ENCODE measurements at places on chromosomes 7 and 10.

- no peak for DNase-seq
These were observed 726 bp upstream of the HOXA9 start for GRCh38 chr7:27165996-27166530.

DNA sequence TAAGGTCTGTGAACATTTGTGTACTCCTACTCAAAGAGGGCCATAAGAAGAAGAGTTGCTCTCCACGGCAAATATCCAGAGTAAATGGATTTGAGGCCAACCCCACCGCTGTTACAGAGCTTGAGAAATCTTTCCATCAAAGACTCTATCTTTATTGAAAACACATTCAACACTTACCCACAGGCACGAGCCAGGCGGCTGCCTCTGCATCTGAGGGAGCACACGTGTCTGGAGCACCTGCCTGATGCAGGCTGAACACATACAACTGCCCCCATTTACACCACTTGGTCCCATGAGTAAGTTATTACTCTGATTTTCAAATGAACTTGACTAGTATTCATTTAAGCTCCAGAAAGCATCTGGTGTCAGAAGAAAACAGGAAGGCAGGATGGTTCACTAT lies 38.7 kb downstream of the HBP1 start:
- DNase-seq, result no peak

GRCh38 chr7:29956487-29956836 lies 33.1 kb downstream of the SCRN1 start:
- DNase-seq, result no peak

DNA sequence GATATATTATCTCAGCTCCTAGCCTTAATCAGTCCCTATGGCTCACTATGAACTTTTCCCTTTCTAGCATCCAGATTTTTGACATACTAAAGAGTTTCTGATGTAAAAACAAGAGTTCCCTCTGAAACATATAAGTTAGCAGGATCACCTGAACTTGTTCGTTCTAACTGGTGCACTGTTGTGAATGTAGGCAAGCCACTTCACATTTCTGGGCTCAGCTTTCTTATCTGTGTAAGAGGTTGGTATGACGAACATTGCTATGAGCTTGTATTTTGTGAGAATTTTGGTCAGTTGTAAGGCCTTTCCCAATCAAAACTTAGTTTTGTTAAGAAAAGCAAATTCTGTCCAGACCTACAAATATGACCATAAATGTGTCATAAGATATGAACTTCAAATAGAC lies 46.1 kb downstream of the MAGI2 start:
- DNase-seq, result no peak

DNA sequence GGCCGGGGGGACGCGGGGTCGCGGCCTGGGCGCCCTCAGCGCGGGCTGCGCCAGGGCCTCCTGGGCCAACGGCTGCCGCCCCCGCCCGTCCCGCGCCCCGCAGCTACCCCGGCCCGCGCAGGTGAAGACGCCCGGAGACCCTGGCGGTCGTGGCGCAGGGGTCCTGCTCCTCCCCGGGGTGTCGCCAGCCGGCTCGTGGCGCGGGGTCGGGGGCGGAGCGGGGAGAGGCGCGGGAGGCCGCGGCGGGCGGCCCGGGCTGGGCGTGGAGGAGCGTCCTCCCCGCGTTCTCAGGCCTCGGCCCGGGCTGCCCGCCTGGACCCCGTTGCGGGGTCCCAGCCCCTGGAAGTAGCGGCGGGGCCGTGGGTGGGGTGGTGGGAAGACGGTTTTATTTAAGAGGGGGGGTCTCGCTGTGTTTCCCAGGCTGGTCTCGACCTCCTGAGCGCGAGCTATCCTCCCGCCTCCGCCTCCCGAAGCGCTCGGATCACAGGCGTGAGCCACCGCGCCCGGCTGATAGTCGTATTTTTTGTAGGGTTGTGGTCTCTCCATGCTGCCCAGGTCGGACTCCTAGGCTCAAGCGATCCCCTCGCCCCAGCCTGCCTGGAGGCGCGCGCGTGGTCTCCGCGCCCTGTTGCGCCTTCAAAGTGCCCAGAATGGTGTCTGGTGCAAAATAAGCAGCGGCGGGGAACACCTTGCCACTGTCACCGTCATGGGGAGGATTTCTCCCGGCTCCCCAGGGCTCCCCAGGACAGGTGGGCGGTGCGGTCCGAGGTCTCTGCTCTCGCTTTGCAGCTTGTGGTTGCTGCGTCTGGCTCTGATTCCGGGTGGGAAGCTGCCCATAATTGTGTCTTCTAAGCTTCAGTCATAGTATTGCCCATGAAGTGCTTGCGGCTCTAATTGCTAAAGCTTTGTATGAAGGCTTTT lies 15.3 kb upstream of the SUN1 start:
- peak; percentile 27 for DNase-seq

- DNase-seq, result no peak
These were observed 45.3 kb downstream of the DOCK1 start for GRCh38 chr10:126950401-126951105.

- no peak for DNase-seq
These were observed 111.3 kb downstream of the UBE2H start for GRCh38 chr7:129841465-129841864.

DNA sequence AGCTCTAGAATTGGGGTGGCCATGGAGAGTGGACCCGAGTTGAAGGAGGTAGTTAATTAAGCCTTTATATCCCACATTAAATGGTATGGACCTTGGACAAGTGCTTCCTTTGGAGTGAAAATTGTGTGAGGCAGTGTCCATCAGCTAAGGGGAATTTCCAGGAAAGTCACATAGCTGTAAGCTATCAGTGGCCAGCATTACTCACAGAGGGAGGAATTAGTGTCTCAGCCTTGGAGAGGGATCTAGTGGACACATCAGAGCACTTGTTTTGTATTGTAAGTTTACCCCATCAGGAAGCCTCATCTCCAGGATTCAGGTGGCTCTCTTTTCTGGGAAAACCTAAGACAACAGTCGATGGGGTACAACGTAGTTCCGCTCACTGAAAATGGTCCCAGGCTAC lies 416.7 kb downstream of the TFEC start:
- DNase-seq, result no peak

- peak; percentile 70 for DNase-seq
These were observed 11.0 kb downstream of the GHRHR start for GRCh38 chr7:30974605-30975255.

DNA sequence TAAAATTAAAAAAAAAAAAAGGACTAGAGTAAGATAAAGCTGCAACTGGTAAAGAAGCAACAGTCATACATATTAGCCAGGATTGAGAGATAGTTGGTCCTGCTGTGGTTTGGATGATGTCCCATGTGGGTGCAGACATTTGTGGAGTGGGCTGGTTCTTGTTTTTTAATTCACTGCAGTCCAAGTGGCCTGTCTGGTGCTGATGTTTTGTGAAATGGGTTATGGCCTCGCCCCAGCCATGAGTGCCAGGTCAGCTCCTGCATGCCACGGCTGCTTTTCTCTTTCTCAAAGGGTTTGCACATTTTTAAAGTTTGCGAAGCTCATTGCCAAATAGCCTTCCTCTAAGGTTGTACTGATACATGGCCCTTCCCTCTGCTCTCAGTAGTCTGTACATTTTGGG lies 14.1 kb upstream of the BTBD16 start:
- no peak for DNase-seq

GRCh38 chr10:79112881-79113431 lies 44.2 kb downstream of the ZMIZ1 start:
- DNase-seq, result no peak

DNA sequence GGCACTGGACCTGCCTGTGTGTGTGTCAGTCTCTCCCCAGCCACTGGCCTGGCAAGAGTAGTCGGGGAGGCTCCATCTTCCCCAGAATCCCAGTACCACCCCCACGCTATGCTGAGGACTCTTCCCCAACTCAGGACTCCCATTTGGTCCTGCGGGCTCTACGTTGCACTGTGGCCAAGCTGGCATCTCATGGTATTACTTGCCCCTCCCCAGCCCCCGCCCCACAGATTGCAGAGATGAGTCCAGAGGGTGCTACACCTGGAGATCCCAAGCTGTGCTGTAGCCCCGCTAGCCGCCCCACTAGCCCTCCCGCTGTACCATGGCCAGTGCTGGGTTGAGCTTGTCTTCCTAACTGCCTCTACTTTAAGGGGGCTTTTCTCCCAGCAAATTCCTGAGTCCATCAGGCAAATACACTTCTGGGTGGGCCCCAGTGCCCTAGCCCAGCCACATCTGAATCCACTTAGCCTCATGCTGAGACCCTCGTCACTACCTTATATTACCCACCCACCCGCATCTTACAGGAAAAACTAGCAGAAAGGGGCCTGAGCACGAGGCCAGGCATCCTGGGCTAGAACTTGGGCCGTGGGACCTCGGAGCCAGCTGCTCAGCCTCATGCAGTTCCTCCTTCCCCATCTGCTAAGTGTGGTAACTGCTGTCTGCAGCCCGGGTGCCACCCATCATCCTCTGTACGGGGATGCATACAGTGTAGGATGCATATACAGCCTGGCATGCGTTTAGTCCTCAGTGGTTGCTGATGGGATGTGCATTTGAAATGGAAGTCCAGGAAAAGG lies 65.8 kb upstream of the CACUL1 start:
- no peak for DNase-seq

DNA sequence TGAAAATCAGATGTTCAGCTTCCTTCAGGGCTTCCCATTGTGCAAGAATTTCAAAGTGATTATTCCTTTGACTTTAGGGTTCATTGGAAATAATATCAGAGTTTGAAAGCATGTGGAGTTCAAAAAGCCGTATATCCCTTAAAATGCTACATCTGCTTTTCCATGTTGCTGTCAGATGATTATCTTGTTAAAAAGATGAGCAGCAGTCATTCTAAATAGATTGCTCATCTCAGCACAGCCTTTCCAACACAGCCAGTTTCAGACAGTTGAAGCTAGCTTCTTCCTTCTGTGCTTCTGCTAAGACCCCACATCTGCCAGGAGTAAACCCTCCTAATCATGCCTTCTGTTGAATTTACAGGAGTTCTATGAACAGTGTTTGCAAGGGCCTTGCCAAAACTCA lies 204.4 kb upstream of the PTER start:
- DNase-seq, result no peak

- DNase-seq, result no peak
These were observed 46.3 kb downstream of the INSYN2A start for GRCh38 chr10:127150136-127150535.
